HAP-1 (cell line): ENCODE measurements at places on chromosomes 4 and X.

DNA sequence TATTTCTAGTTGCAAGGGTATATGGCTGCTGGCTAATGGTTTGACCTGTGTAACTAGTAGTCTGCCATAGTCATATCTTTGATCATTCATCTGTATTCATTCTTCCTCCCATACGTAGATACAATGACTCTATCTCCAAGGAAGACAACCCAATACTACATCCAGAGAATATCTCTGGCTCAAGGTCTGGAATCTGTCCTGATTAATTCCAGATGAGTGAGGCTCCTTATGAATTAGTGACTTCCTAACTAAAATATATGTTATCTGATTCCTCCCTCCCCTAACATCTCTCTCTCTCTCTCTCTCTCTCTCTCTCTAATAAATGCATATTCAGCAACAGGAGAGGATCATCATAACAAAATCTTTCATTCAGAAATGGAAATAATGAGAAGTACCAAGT is 641.5 kb downstream of the FAT4 start:
- no peak for DNase-seq

- DNase-seq = no peak
Measured at GRCh38 chrX:109614951-109615350, 10.0 kb downstream of the KCNE5 start.

- no peak for DNase-seq
Measured at GRCh38 chrX:150156615-150157014, 206.5 kb upstream of the MAMLD1 start.

DNA sequence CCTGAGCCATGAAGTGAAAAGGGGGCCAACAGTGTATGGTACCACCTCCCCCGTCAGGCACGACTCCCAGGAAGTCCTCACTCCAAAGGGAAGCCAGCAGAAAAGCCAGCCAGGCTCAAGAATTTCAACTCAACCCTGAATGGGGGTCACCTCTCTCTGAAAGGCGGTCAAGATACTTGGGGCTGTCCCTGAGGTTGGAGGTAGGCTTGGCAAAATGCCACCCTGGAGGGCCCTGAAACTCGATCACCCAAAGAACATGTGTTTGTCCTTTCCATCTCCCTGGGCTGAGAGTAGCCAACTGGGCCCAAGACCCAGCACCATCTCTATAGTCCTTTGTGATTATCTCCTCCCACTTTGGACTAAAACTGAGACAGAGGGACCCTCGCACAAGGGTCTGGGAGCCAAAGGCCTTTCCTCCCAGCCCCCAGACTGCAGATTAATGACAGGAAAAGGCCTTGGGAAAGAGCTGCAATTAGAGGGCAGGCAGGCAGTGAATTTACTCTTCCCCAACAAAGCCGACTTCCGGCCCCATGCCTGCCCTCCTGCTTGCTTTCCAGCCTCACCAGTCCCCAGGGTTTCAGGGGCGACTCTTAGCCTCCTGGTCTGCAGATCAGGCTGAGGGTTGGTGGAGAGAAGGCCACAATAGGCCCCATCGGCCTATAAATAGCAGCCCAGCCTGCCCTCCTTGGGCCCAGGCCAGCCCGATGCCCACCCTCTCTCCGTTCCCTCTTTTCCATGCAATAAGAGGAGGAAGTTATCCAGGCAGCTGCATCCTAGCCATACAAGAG is 5.6 kb downstream of the SASH3 start:
- no peak for DNase-seq

GRCh38 chr4:7956270-7956808 is 16.7 kb upstream of the AFAP1 start:
- DNase-seq = no peak
